ENCODE measurements at places on chromosomes 6 and 20.

- no peak for DNase-seq
Observed at GRCh38 chr6:36067374-36068011, 39.9 kb downstream of the MAPK14 start.

DNA sequence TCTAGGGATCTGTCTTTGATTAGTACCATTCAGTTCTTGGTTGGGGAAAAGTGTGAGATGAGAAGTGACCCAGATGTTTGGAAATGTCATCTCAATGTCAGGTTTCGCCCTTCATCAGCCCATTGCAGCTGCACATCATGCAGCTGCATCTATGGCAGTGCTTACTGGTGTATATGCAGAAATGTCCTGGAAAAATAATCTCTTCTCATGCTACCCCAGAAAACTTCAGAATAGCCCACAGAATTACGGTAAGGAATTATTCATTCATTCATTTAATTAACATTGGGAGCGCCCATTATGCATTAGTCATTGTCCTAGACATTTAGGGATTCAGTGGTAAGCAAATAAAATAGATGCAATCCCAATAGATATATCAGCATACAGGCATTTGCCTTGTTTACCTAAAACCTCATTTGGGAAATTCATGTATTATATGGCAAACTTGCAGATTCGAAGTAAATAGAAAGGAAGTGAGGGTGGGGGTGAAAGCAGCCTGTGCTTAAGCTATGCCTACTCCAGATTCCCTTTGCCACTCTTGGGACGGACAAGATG lies 89.2 kb downstream of the PDE7B start:
- no peak for DNase-seq

- no peak for DNase-seq
Observed at GRCh38 chr20:33679758-33680485, 5.7 kb upstream of the NECAB3 start.

- no peak for DNase-seq
Observed at GRCh38 chr6:20400456-20401204, 1.0 kb upstream of the E2F3 start.

GRCh38 chr6:48859562-48860123 lies 603.4 kb downstream of the MMUT start:
- DNase-seq = no peak

GRCh38 chr6:81589465-81590313 lies 162.8 kb downstream of the TENT5A start:
- no peak for DNase-seq

- no peak for DNase-seq
Observed at GRCh38 chr6:40039042-40039441, 104.8 kb upstream of the MOCS1 start.

DNA sequence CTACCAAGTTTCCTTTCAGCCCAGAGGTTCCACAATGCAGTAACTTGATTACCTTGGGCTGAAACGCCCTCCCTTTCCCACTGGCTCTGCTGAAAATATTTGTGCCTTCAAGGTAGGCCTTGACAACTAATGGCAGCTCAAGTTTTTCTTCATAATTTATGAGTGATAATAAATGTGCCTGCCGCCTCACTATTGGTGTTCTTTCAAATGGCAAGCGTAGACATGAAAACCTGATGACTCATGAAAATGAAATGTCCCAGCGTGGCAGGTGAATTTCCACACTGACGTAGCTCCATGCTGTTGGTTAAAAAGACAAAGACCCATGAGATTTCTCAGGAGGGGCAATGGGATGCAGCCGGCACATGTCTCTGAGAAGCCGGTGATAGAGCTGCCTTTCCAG lies 107.2 kb upstream of the GGTLC1 start:
- DNase-seq = no peak

- DNase-seq = no peak
Observed at GRCh38 chr20:41587523-41587922, 30.7 kb downstream of the CHD6 start.

GRCh38 chr20:14829906-14830305 lies 492.5 kb upstream of the FLRT3 start:
- DNase-seq = no peak

DNA sequence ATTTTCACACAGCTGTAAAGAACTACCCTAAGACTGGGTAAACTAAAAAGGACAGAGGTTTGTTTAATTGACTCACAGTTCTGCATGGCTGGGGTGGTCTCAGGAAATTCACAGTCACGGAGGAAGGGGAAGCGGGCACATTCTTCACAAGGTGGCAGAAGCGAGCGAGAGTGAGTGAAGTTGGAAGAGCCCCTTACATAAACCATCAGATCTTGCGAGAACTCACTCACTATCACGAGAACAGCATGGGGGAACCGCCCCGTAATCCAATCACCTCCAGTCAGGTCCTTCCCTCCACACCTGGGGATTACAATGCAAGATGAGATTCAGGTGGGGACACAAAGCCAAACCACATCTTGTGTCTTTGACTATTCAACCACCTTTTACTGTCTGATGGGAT lies 700.5 kb downstream of the TENT5A start:
- DNase-seq = no peak

GRCh38 chr6:155186052-155186658 lies 77.7 kb upstream of the CLDN20 start:
- DNase-seq = no peak

DNA sequence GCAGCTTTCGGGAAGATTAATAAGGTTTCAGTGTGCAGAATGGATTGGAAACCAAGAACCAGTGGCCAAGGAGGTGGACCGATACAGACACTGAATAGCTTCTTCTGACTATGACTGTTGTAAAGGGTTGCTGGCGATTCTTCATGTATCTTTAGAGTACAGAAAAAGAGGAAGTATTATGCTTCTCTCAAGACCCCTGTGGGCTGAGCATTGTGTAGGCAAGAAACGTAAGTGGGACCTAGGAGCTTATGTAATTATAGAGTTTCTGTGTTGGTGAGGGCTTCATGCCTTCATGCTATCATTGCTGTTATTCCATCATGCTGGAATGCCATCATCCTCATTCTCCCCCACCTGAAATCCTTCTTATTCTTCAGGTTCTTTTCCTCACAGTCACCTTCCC lies 105.4 kb upstream of the AKIRIN2 start:
- no peak for DNase-seq

GRCh38 chr6:134372603-134373281 lies 54.8 kb upstream of the SGK1 start:
- no peak for DNase-seq

DNA sequence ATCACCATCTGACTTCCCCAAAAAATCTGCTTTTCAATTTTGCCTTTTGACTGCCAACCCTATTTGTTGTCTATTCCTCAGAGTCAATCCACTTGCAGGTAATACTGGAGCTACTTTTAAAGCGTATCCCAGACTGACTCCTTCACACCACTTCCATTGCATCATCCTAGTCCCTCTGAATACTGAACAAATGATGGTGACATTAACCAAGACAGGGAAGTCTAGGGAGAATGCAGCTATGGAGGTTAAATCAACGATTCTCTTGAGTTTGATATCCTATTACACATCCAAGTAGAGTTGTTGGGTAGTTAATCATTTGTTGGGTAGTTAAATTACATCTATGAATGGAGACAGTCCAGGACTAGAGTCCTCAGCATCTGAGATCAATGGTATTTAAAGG lies 2.0 kb downstream of the OGFRL1 start:
- no peak for DNase-seq

DNA sequence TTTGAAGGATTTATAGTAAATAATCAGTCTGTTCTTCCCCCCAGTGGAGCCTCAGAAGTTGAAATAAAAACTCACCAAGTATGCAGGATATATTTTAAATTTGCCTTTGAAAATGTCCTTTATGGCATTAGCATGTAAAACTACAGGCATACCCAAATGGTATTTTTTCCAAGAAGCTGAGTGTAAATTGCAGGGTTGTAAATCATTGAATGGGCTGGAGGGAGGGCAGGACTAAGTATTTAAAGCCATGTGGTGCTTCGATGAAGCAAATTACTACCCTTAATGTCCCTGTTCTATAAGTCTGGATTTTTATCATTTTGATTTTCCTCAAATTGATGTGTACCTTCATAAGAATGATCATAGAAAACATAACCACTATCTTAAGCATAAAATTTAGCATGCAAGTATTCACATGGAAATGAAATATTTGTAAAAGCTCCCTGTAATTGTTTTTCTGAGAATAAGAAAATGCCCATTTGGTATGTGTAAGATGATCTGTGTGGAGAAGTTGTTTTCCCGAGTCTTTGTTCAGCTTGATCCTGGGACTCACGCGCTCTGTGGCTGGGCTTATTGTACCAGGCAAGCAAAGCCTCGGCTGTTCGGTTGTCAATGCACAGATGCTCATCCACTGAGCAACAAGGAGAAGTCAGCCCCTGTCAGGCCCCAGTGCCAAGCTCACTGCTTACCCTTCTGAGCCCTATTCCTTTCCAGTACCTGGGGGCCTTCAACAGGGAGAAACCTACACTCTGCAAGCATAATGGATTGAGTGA lies 66.7 kb downstream of the CD164 start:
- no peak for DNase-seq

DNA sequence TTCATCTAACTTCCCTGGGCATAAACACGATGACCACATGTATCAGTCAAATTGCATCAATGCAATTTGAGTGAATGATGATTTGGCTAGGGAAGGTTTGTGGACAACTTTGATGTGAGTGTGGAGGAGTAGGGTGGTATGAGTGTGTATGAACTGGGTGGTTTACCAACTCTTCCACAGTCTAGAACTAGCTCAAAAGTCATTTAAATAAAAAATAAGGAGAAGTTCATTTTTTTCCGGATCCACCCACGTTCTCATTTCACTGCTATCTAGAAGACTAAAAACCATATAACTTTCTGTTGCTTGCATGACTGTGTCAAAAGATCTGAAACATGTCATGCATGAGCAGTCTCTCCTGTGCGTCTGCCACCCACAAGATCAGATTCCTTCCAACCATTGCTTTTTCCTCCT lies 23.6 kb downstream of the SLC35D3 start:
- no peak for DNase-seq

- DNase-seq = no peak
Observed at GRCh38 chr20:43565758-43566104, 6.9 kb downstream of the SGK2 start.

DNA sequence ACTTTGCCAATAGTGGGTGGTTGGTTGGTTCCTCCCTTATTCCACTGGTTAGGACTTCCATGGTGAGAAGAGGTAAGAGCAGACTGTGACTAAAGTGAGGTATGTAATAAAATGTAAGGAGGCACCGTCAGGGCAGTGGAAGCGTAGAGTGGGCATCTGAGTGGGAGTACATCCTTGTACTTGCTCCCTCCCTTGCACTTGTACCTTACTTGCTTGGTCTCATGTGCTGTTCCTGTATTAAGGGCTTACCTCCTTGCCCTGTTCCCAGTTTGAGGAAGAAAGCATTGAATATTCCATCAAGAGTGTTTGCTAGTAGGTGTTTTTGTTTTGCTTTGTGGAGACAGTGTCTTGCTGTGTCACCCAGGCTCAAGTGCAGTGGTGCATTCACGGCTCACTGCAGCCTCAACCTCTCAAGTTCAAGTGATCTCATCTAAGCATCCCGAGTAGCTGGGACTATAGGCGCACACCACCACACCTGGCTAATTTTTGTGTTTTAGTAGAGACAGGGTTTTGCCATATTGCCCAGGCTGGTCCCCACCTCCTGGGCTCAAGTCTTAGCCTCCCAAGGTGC lies 25.5 kb downstream of the AMD1 start:
- DNase-seq = no peak

DNA sequence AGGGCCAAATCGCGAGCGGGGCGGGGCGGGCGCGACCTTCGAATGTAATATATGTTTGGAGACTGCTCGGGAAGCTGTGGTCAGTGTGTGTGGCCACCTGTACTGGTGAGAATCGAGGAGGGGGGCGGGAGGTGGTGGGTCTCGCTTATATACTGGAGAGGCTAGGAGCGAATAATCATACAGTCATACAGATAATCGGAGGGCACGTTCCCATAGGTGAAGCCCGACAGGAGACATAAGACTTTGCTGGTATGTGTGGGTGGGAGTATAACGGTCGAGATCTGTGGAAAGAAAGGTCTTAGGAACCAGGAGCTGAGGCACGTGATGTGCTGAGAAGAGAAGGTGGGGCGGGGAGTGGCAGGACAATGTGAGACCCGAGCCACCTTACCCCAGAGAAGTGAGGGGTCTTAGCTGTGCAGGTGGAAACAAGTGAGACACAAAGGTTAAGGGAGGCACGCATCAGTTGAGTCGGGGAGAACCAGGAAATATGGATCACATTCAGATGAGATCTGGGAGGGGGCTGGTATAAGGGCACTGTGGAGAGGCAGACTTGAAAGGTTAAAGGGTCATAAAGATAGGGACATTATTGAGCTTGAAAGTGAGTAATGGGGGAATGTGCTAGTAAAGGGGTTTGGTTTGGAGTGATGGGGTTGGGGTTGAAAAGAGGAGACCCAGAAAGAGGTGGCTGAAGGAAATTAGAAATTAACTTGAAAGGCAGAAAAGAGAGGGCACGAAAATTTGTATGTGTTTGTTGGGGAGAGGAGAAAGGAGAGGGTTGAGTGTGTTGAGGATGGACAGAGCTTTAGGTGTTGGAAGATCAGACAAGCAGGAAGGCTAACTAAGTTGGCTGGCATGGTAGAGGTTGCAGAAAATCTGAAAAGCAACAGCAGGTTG lies 589 bp downstream of the RNF5 start:
- no peak for DNase-seq

DNA sequence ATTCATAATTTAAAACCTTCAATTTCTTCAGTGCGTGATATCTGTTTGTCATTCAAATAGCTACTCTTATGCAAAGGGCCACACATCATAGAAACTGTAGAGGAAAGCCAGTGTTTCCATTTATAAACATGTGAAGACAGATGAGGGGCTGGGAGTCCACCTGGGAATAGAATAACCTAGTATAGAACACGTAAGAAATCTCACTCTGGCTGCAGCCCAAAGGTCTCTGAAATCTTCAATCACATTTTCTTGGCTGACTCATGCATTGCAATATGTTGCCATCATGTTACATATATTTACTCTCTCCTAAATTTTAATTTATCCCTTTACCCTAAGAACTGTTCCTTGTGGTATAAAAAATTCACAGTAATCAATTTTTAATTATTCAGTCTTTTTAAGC lies 123.2 kb downstream of the ELOVL4 start:
- no peak for DNase-seq

- no peak for DNase-seq
Observed at GRCh38 chr6:105331927-105332326, 71.0 kb downstream of the PREP start.

GRCh38 chr6:135850882-135851281 lies 619 bp upstream of the PDE7B start:
- DNase-seq = no peak

- DNase-seq = no peak
Observed at GRCh38 chr6:129331450-129332138, 378.4 kb downstream of the ARHGAP18 start.

DNA sequence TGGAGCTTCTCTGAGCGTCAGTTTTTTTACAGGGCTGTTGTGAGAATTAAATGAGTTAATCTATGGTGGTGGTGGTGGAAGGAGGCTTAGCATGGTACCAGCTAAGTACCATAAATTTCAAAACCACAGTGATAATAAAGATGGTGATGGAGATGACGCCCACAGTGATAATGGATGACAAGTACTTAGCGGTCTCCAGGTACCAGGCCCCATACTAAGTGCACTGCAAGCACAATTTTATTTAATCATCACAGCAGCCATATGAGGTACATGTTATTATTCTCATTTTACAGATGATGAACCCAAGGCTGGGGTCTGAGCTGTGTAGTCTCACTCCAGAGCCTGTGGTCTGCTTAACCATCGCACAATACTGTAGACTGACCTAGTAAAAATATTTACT lies 75.1 kb downstream of the PAX1 start:
- no peak for DNase-seq
